Stimulated activated CD4-positive, alpha-beta T cell treated with anti-CD3 and anti-CD28 coated beads, Interleukin-12 subunit alpha, Interleukin-12 subunit beta, amount 100 ng/mL, for 48 hours (primary cell): ENCODE measurements at places on chromosomes 2 and 18.

GRCh38 chr2:5851410-5851809 lies 159.2 kb downstream of the SOX11 start:
- no peak for DNase-seq

DNA sequence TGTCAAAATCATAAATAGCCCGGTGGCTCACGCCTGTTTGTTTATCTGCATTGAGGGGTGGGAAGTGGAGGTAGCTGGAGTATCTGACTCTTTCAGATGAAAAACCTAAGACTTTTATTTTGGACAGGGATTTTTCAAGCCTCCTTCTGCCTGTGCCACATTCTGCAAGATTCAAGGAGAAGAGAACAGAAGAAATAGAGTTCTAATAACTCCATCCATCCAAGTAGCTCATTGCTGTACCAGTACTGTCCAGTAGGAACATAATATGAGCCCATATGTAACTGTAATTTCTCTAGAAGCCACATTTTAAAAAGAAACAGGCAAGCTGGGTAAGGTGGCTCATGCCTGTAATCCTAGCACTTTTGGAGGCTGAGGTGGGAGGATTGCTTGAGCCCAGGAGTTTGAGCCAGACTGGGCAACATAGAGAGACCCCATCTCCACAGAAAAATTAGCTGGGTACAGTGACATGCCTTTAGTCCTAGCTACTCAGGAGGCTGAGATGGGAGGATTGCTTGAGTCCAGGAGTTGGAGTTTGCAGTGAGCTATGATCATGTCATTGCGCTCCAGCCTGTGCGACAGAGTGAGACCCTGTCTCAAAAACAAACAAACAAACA lies 35.4 kb upstream of the NT5DC4 start:
- DNase-seq, result no peak

DNA sequence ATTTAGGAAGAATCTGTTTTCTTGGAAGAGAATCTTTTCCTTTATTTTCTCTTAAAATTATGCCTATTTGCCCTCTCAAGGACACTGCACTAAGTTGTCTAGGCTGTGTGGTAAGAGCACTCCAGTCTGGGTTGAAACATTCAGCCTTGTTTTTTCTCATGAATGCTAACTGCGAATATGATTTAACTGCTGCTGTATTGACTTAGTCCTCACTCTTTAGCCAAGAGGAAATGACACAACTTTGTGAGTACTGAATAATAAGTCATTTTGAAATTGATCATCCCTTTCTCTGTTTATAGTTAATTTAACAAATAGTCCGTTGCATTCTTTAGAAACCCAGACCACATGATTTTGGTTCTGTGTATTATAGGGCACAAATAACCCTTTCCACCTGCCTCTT lies 4.5 kb upstream of the RND3 start:
- no peak for DNase-seq

DNA sequence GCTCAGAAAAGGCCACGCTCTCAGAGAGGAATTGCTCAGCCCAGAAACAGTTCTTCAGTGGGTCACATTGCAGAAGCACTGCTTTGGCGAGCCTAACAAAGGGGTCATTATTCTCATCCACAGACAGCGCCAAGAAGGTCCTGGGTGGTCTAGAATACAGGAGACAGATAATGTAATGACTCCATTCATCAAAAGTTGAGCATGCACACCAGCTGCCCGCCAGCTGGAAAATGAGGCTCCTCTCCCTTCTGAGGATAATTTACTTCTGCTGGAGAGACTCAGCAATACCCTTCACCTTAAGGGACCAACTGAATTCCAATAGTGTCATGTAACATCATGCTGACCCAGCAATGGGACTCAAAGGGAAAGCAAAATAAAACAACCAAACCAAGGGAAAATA lies 79.9 kb downstream of the TRIB2 start:
- no peak for DNase-seq

GRCh38 chr18:1526991-1527390 lies 622.3 kb downstream of the ADCYAP1 start:
- no peak for DNase-seq

DNA sequence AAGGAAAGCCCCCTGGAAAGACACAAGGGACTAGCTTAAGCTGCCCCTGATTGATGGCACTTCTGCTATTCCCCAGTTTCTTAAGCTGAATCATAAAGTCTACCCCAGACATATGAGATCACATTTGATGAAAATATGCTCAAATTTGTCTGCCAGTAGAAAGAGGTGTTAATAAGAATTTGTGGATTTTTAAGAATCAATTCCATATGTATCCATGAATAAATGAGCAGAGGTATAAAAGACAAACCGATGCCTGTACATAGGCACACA lies 119.9 kb downstream of the CCBE1 start:
- no peak for DNase-seq

DNA sequence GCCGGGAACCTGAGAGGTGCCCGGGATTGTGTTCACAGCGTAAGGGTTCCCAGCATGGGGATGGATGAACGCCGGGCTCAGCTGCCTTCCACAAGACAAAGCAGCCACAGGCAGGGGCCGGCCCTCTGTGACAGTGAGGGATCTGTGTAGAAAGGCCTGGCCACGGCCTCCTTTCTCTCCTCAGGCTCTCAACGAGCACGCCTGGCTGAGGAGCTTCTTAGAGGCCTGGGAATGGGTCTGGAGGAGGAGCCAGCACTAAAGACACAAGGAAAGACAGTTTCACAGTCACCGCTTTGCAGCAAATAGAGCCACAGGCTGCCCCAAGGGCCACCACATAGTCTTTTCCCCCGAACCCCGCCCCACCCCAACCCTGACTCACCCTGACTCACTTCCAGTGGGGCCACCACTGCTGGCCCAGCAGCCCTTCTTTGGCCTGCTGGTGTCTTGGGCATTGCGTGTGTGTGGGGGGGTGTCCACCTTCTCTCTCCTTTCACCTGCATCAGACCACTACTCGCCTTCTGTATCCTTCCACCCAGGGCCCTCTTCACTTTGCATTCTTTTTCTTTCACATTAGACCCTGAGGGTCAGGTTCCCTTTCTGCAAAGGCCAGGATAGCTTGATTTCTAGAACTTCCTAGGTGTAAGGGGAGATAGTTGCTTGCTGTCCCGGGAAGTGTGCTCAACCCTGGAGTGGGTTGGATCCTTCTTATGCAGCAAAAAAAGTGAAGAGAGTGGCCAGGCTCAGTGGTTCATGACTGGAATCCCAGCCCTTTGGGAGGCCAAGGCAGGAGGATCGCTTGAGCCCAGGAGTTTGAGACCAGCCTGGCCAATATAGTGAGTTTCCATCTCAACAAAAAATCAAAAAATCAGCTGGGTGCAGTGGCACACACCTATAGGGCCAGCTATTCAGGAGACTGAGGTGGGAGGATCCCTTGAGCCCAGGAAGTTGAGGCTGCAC lies 19.3 kb upstream of the HPCAL1 start:
- DNase-seq, result no peak
